HFFc6 (cell line): ENCODE measurements at places on chromosomes 4 and X. TPM values are rescaled to one million over a fixed set of nuclear protein-coding genes. Genes with fewer than 3 reads are reported as not detected.

DNA sequence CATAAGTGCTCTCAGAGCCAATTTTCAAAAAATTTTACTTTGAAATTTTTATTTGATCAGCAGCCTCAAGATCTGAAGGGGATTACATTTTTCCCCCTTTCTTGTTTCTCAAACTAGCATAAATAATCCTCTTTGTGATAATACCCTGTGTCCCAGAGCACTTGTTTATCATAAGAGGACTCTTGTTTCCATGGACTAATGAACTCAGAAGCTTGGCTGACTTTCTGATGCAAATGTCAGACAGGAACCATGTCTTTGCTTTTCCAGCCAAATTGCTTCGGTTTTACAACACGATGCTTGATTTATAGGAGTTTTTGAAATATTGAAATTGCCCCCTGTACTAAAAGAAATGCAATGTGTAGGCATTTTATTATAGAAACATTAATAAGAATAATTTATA is 859.3 kb upstream of the LCORL start:
- no peak overlapping the region for H3K27ac ChIP-seq
- peaks cover 18% of the 10 kb centered on the region for H3K4me1 ChIP-seq
- H3K4me3 ChIP-seq: no peak overlapping the region
- no peaks in the 10 kb centered on the region for H3K36me3 ChIP-seq
- H3K27me3 ChIP-seq: no peaks in the 10 kb centered on the region

DNA sequence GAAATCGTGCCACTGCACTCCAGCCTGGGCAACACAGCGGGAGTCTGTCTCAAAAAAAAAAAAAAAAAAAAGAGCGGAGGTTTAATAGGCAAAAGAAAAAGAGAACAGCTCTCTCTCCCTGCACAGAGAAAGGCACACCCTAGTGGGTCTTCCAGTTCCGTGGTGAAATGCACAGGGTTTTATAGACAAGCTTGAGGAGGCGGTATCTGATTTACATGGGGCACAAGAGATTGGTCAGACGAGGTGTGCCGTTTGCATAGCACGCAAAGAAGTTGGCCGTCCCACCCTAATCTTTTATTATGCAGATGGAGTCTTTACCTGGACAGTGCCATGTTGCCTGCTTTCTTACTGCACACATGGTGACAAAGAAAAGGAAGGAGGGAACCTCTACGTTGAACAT is 33.5 kb upstream of the REST start:
- peaks cover 10% of the 10 kb centered on the region for H3K4me1 ChIP-seq
- H3K27me3 ChIP-seq: peaks cover 5% of the 10 kb centered on the region
- no peaks in the 10 kb centered on the region for H3K36me3 ChIP-seq
- no peak for DNase-seq
- no peak overlapping the region for H3K4me3 ChIP-seq
- no peak overlapping the region for H3K27ac ChIP-seq

Gene CCDC160
- not detected in 3 replicates for total RNA-seq

DNA sequence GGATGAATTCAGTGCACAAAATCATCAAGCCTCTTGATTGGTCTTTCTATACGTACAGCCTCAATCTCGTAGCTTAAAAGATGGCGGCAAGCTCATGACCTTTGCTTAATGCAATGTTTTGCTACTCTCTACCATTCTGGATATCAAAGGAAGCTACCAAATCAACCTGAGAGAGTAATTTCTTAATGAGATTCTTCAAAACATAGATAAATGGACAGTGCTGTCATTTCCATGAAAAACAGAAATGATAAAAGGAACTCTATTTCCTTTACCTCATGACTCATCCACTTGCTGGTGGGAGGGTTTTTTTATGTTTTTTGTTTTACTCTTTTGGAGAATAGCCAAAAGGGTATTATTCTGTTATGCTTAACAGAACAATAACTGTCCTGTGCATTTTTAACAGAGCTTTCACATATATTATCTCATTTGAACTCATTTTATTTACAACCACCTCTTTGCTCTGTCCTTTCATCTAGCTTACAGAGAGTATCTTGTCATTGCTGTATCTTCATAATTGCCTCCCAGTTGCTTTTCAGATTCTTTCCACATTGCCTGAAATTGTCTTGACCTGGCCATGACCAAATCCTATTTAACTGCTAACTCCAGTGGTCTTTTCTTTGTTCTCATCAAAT is 138.6 kb upstream of the GPR101 start:
- H3K36me3 ChIP-seq: no peaks in the 10 kb centered on the region; the same call in 1 of the 2 replicates
- no peak overlapping the region for H3K4me3 ChIP-seq
- no peak for DNase-seq
- H3K27ac ChIP-seq: no peak overlapping the region

Gene CSAG2
- not detected in 2 replicates for total RNA-seq
